Fibroblast of the aortic adventitia (primary cell): ENCODE measurements at places on chromosomes 2 and 18. TPM values are rescaled to one million over a fixed set of nuclear protein-coding genes. Genes with fewer than 3 reads are reported as not detected.

TANC1 gene
- total RNA-seq, result 11.9 and 22.7 TPM in 2 replicates

MAPK4 gene
- total RNA-seq, result under 0.01 TPM in 1 of 2 replicates, not detected in the other

CHST9 gene
- total RNA-seq, result not detected in 2 replicates

FEV gene
- total RNA-seq, result not detected in 2 replicates

GALNT13 gene
- total RNA-seq, result 0.45 and 5.1 TPM in 2 replicates

GRCh38 chr2:19507137-19507536 is 148.7 kb upstream of the OSR1 start:
- DNase-seq, result no peak

DNA sequence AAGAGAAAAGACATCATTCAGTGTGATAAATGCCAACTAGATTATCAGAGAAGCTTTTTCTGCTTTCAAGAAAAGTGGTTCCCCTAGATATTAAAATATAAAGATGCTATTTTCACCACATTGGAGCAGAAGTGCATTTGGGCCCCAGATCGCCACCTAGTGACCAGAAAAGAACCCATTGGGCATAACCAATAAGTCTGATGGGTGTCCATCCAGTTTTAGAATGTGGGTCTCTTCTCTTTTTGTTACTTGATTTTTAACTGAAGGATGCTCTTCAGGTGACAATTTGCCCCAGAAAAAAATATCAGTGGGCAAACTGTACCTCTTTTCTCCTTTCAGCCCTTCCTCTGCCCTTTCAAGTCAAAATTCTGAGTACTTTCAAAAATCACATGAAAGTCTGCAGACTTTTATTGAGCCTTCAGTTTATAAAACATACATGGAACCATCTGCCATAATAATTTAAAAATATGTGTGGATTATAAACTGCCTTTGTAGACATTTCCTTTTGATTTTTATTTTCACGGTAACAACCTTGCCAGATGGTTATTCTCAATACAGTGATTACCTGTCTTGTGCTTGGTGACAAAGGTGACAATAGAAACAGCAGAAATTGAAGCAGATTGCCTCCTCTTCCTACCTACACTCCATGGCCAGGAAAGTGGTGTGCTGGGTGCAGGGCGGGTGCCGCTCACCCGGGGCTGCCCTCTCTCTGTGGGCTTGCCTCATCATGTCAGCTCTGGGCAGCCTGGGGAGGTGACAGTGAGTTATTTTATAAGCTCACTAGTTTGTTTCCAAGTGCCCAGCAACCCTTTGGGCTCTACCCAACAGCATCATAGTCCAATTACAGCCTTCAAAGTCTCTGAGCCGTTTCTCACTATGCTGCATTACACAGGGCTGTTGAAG is 124.5 kb downstream of the DCDC2C start:
- no peak for DNase-seq

GRCh38 chr18:39749154-39749553 is 2183.6 kb upstream of the CELF4 start:
- DNase-seq, result no peak

DNA sequence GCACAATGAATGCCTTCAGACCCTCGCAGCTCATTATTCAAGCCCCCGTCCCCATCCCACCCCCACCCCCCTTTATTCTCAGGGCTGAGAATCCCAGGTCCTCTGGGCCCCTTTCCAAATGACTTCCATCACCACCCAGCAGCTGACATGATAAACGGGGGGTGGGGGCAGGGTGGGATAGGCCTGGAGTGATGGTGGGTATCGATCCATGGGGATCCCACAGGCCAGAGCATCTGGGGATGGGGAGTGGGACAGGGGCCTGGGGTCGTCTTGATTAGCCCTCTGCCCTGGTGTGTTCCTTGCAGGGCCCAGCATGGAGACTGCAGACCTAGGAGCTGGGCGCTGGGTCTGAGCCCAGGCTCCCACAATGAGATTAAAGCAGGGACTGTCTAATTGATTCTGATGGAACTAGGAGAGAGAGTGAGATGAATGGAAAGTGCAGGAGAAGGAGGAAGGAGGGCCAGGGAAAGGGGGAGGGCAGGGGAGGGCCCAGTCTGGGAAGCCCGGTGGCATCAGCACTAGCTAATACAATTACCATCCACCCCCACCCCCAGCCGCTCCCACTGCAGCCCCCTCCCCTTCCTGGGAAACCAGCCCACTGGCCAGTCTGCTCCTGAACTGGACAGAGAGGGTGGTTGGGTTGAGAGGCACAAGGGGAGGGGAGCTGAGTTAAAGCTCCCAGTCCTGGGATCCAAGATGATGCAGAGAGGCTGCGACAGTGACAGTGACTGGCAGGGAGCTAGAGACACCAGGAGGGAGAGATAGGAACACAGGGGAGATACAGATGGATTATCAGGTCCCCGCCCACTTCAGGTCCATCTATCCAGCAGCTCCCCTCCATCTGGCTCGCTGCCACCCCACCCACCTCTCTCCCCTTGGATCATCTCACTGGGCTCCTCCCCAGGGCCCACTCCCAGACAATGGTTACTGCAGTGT is 13.1 kb upstream of the TNS1 start:
- DNase-seq, result no peak

DNA sequence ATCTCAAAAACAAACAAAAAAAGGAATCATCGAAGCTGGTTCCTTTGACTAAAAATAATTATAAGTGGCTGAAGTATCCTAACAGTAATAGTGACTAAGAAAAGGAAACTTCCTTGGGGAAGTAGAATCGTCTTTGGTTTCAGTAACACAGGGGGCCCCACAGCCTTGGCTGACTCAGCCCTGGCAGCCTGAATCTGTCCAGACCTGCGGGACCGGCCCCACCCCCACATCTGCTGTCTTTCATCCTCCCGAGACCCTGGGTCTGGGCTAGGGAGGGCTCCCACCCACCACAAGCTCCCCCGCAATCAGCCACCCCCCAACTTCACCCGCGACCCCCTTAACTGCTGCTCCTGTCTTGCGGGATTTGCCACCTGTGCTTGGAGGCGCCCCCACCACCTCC is 1452.6 kb upstream of the ACVR2A start:
- no peak for DNase-seq

GRCh38 chr18:38481576-38481975 is 916.0 kb upstream of the CELF4 start:
- no peak for DNase-seq

DNA sequence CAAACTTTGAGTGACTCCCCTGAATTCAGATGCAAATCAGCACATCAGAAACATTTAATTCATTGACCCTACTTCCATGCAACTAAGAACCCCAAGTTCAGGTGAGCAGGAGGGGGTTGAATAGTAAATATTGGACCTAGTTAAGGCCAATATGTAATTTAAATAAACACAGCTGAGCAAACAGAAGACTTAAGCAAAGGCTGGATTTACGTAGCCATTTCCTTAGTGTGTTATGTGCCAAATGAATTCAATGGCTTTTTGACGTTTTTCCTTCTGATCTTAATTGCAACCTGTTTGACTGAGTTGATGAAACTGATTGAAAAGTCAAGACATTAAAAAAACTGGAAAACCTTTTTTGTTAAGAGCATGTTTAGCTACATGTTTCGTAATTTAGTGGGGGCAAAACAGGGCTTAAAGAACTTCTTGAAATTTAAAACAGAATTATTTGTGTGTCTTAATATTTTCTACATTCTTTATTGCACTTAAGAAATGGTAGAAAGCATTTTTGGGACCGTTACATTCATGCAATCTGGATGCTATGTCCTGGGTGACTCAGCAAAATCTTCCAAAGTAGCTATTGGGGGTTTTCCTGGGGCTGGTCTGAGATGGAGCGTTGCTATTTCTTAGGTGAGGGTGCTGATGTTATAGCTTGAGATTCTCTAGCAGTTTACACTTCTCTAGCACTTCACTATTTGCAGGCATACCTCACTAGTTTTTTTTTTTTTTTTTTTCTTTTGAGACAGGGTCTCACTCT is 25.5 kb upstream of the KCNE4 start:
- peak; percentile 59 for DNase-seq

- peak; percentile 88 for DNase-seq
Measured at GRCh38 chr2:162118166-162119031, 33.6 kb downstream of the GCG start.

DNA sequence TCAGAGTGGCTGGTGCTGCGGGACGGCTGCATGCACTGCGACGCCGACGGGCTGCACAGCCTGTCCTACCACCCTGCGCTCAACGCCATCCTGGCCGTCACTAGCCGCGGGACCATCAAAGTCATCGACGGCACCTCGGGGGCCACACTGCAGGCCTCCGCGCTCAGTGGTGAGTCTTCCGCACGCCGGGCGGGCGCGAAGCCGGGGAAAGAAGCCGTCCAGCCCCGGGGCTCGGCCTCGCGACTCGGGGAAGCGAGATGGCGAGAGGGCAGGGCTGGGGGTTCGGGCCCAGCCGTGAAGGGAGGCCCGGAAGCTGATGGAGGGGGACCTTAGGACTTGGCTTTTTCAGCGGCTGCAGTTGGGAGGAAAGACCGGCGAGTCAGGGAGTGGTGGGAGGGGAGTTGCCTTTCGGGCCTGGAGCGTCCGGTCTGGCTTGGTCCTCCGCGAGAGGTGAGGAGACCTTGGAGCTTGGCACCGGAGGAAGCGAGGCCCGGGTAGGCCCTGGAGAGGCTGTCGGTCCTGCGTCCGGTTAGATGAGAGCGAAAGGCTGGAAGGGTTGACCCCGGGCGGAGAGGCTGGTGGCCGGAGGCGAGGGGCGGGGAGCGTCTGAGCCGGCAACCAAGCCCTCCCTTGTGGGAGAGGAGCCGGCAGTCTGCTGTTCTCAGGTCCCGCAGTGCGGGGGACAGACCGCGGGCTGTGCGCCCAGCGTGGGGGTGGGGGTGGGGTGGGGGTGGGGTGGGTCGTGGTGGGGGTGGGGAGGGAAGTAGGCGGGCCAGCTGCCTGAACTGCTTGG is 691 bp downstream of the BIRC6 start:
- DNase-seq, result peak; percentile 35

DNA sequence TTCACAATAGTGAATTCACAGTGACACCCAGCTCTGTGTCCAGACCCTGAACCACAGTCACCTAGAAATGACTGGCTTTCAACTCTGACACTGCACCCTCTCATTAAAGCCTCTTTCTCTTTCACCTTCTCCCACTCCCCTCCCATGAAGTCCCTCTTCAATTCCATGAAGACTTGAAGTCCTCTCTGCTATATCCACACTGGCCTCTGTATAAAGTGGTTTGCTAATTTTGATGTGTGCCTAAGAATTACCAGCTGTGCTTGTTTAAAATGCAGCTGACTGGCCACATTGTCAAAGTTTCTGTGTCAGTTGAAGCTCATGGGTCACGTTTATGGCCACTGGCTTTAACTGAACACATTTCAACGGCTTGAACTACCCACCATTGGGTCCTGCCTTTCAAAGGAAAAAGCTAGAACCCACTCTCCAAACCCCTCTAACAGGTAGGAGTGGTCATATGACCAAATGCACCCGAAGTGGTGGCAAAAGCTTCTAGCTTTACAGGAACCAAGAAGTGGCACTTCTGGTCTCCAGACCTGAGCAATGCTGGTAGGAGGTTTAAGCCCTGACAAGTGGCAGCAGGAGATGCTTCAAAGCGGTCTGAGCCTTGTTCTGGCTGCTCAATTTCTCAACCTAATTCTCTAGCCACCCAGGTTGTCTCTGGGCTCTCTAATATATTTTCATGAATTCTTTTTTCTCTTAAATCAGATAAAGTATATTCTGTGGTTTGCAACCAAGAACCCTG is 34.2 kb downstream of the B4GALT6 start:
- no peak for DNase-seq

DNA sequence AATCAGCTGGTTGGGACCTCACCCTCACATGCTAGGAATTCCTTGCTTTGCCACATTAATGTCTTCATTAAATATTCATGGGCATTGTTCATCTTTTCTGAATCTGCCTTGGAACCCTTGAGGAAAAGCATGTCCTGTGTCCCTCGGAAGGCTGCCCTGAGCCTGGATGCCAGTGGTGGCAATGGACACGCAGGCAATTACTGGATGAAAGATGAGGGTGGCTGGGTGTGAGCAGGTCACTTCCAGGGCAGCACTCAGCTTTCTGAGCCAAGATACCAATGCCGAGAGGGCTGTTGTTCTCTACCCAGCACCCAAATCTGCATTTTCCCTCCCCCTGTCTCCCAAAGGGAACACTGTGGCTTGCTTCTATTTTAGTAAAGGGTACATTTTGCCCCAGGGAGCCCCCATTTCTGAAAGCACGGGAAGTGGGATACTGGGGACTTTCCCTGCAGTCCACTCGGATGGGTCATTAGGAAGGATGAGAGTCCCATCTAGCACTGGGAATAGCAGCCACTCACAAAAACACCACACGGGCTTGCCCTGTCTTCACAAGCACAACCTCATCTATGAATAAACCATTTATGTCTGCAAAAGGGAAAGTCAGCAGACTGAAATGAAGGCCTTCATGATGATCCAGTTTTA is 234.8 kb downstream of the SOX11 start:
- no peak for DNase-seq

- DNase-seq, result no peak
Measured at GRCh38 chr2:175807031-175807873, 194.8 kb downstream of the LNPK start.

DNA sequence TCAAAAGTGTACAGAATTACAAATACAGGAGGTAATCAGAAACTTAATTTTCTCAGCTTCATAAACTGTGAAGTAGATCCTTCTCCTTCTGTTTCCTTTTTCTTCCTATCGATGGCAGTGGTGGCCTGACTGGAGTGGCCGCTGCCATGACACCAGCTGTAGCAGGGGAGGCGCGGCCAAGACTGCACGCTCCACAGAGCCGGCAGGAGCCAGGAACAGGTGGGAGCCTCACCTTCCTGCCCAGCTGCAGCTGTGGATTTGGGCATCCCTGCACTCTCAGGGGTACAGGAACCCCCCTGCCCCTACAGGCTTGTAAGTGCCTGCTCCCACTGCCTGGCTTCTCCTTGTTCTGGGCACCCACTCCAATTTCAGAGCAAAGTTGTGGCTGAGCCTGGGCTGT is 76.1 kb downstream of the EPB41L3 start:
- no peak for DNase-seq

DNA sequence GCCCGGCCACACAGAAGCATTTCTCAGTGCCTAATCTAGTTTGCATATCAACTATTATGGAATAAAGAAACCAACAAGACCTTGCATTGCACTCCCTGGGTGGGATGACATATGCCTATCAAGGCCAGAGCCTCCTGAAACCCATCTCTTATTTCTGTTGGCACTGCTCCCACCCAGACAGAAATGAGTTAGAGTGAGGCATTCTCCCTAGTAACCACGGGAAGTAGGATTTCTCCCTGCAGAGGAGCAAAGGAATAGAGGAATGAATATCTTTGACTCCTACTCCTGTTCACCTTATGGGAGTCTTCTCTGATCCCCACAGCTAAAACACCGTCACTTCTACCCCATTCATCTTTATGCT is 24.2 kb upstream of the SCYGR1 start:
- no peak for DNase-seq

GRCh38 chr2:1049691-1050090 is 99.0 kb downstream of the SNTG2 start:
- DNase-seq, result peak; percentile 35

GRCh38 chr18:26745288-26746181 is 120.0 kb downstream of the AQP4 start:
- no peak for DNase-seq

GRCh38 chr2:24907116-24907515 is 12.9 kb downstream of the ADCY3 start:
- no peak for DNase-seq

GRCh38 chr2:162317058-162317742 is 1.3 kb downstream of the IFIH1 start:
- DNase-seq, result no peak

GRCh38 chr18:56649996-56650395 is 1.2 kb upstream of the WDR7 start:
- DNase-seq, result peak; percentile 36
